ENCODE measurements at places on chromosomes 7 and 10.

GRCh38 chr10:31604096-31604495, 285.1 kb downstream of the ZEB1 start:
- no peak for DNase-seq

- DNase-seq: no peak
Measured at GRCh38 chr10:92834986-92835385, 13.3 kb upstream of the EXOC6 start.

DNA sequence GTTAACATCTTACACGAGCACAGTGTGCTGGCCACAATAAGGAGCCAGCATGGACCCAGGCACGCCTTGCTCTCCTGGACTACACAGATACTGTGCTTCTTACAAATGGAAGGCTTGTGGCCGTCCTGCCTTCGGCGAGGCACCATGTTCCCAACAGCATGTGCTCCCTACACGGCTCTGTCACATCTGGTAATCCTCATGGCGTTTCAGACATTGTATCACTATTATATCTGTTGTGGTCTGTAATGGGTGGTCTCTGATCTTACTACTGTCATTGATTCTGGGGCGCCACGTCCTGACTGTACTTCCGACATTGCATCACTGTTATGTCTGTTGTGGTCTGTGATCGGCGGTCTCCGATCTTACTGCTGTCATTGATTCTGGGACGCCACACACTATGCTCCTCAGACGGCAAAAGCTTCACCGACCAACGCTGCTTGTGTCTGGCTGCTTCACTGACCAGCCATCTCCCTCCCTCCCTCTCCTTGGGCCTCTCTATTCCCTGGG, 195.4 kb downstream of the MAD1L1 start:
- DNase-seq: no peak

DNA sequence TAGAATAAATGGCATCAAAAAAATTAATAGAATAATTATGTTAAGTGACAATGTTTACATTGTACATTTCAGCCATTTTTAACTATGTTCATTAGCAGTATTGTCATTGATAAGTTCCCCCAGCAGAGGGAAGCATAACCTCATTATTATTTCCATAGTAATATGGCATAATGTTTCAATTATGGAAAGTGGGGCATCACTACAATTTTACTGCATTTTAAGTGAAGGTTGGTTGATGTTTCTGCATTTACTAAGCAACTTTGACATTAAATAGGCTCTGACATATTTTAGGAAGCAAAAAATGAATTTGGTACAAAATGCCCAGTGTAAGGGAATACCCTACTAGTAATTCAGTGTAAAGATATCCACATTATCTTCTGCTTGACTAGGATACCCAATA, 218.3 kb downstream of the SEMA3A start:
- peak; percentile 2 for DNase-seq
